ENCODE measurements at places on chromosomes 5 and 9.

DNA sequence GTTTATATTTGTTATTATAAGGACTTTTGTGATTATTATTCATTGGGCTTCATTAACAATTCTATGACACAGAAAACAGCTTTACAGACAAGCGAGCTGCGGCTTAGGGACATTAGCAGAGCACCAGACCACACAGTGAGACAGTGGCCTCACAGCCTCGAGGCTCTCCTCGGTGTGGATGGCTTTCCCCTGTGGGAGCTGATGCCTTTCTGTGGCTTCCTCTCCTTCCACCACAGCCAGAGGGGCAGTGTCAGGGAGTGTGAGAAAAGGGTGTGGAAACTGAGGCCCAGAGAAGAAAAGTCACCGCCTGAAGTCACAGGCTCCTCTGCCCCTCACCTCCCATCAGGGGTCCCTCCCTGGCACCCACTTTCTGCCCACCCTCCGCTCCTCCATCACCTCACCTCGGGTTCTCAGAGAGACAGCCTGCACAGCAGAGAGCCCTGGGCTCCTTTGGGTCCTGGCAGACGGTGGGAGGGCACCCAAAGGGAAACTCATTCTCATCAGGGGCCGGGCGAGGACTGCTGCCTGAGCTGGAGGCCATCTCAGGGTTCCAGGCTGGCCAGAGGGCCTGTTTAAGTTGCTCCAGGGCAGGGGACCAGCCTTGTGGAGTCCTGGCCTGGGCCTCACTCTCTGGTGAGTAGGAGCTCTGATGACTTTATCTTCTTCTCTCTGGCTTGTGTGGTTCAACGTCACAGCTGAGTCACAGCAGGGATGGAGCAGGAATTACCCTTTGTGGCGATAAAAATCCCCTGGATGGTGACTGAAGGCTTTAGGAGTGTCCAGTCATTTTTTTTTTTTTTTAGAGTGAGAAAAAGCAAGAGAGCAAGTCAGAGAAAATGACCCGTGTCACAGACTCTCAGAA is 830 bp downstream of the TRAF1 start:
- peak; percentile 95 for DNase-seq

GRCh38 chr5:153937661-153938060 is 101.0 kb downstream of the FAM114A2 start:
- no peak for DNase-seq

DNA sequence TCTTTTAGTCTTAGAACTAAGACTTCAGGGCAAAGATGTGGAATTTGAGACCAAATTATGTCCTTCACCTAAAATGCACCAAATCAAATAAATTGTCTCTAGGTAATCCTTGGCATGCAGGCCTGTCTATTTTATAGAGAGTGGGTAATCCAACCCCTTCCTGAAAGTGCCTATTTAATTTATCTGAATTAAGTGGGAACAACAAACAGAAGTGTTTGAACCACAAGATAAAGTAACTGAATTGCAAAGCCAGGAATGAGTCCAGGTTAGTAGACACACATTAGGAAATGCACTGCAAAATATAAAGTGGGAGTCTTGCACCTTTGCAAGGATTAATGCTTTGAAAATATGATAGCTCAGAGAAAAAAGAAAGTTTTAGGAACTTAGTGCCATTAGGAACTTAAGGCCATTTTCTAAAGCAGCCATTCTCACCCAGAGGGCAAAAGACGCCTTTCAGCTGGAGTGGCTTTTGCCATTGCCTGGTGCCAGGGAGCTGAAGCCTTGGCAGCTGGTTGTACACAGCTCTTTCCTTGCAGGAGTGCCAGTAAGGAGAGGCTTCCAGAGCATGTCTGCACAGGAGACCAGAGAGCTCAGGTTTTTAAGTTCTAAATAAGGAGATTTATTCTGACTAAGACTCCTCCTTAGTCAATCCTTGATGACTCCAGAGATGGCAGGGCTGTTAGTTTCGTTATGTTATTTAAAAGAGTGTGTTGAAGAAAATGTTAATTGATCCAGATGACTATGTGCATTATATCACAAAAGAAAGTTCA is 151.7 kb upstream of the ELL2 start:
- peak; percentile 33 for DNase-seq

DNA sequence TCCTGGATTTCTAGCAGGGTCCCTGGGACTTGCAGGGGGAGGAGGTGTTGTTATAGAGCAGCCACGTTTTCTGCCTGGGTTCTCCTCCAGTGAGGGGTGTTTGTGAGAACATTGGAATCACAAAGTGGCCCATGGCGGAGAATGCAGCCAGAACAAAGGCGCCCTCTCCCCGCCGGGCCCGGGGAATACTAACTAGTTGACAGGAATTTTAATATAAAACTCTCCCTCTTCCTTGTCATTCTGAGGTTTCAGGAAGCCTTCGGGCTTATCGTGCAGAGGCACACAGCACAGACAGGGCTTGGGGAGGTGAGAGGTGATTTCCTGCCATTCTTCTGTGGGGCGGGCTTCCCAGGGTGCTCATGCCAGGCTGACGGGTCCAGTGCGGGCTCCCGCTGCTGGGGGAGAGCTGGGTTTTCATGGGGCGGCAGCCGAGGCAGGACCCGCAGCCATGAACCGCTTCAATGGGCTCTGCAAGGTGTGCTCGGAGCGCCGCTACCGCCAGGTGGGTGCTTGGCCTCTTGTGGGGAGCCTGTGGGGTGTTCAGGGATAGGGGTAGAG is 37.7 kb downstream of the RGS3 start:
- no peak for DNase-seq

GRCh38 chr9:136941231-136942111 is 3.1 kb downstream of the FBXW5 start:
- no peak for DNase-seq

All from fibroblast of mammary gland (primary cell).